Left ventricle myocardium inferior (tissue), 1 donor: ENCODE measurements at places on chromosomes 4 and X. TPM values are rescaled to one million over a fixed set of nuclear protein-coding genes. Genes with fewer than 3 reads are reported as not detected.

GYPE gene
- total RNA-seq = 0.16 TPM

MAGEB6B gene
- not detected for total RNA-seq

SASH3 gene
- 2.2 TPM for total RNA-seq

CLNK gene
- not detected for total RNA-seq

ZNF81 gene
- total RNA-seq = 5.8 TPM

ESX1 gene
- not detected for total RNA-seq

STARD8 gene
- total RNA-seq = 9.3 TPM

TNMD gene
- 0.22 TPM for total RNA-seq

KLHL5 gene
- total RNA-seq = 11.2 TPM

ZXDA gene
- total RNA-seq = 4.0 TPM

- H3K4me1 ChIP-seq = no peaks in the 10 kb centered on the region
- DNase-seq = no peak
- H3K4me3 ChIP-seq = no peak overlapping the region
- H3K36me3 ChIP-seq = no peaks in the 10 kb centered on the region
- H3K27ac ChIP-seq = no peak overlapping the region
Measured at GRCh38 chrX:27186671-27187070, 276.5 kb downstream of the PPP4R3C start.

DNA sequence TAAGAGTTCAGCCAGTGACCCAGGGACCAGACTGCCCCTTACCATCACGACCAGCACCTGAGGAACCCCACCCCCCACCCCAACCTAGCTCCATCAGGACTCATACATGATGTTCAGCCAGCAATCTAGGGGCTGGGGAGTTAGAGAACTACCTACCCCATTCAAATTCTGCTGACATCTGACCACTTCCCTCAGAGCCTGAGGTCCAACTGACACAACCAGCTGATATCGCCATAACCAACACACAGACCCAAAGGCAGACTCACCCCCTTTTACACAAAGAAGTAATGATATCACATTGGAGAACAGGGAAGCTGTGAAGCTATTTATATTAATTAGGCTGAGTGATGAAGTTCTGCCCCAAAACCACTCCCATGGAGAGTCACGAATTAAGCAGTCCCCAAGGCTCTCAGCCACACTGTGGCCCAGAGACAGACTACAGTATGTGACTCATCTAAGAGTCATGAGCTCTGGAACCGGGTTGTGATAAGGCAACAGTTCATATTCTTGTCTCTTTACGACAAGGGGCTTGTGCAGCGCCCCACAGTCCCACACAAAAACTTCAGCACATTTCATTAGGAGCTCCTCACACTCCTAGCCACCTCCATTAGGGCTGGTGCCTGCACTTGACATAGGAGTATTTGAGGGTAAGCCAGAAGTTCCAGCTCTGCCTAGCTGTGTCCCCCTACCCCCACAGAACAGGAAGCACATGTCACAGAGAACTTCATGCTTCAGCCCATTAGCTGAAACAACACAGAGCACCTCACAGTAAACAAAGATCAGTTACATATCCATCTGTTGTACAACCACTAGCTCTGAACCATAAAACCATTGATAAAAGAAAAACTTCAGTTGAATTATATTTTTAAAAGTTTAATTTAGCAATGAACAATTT, 184.7 kb upstream of the ZCCHC13 start:
- DNase-seq = no peak
- H3K27ac ChIP-seq = no peak overlapping the region
- no peak overlapping the region for H3K4me3 ChIP-seq
- peaks cover 23% of the 10 kb centered on the region for H3K36me3 ChIP-seq
- no peaks in the 10 kb centered on the region for H3K4me1 ChIP-seq

GRCh38 chr4:153241970-153242838, 38.0 kb downstream of the TRIM2 start:
- no peak overlapping the region for H3K4me3 ChIP-seq
- H3K27me3 ChIP-seq = no peaks in the 10 kb centered on the region
- peak overlapping the region; percentile 63 for H3K27ac ChIP-seq
- DNase-seq = no peak

DNA sequence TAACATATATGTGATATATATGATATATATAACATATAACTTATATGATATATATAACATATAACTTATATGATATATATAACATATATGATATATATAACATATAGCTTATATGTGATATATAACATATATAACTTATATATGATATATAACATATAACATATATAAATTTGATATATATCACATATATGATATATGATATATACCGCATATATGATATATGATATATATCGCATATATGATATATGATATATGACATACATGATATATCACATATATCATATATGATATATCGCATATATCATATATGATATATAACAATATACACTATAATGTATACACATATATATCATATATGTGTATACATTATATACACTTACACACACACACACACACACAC, 114.3 kb downstream of the ELOVL6 start:
- peaks cover 11% of the 10 kb centered on the region for H3K27me3 ChIP-seq
- H3K36me3 ChIP-seq = no peaks in the 10 kb centered on the region

DNA sequence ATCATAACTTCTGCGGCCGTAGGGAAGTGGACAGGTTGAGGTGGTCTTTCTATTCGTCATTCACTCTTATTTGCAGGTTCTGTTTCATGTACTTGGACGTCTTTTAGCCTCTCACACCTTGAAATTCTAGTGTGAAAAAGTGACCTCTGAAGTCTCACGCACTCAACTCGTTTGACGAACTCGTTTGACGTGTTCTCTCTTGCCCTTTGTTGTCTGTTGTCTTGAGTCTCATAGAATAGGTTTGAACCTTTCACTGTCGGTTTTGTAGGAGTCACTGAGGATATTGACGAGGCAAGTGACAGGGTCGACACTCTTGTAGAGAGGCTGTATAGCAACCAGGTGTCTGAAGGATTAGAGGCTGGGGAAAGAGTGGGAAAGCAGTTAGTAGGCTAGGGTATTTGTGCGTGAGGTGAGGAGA, 1.1 kb upstream of the PGRMC2 start:
- H3K36me3 ChIP-seq = no peaks in the 10 kb centered on the region
- H3K27me3 ChIP-seq = no peaks in the 10 kb centered on the region

GRCh38 chrX:153919281-153919680, 6.8 kb downstream of the ARHGAP4 start:
- H3K36me3 ChIP-seq = no peaks in the 10 kb centered on the region
- H3K4me3 ChIP-seq = no peak overlapping the region
- no peak for DNase-seq
- H3K4me1 ChIP-seq = peaks cover 33% of the 10 kb centered on the region
- no peak overlapping the region for H3K27ac ChIP-seq
- H3K27me3 ChIP-seq = no peaks in the 10 kb centered on the region

GRCh38 chr4:111136438-111136837, 513.6 kb upstream of the PITX2 start:
- no peak overlapping the region for H3K4me3 ChIP-seq
- H3K4me1 ChIP-seq = no peaks in the 10 kb centered on the region
- DNase-seq = no peak

GRCh38 chr4:26351685-26352084, 30.9 kb downstream of the RBPJ start:
- no peak overlapping the region for H3K4me3 ChIP-seq
- no peaks in the 10 kb centered on the region for H3K36me3 ChIP-seq
- H3K27ac ChIP-seq = no peak overlapping the region
- DNase-seq = no peak

GRCh38 chr4:174946246-174946645, 28.1 kb downstream of the ADAM29 start:
- H3K27me3 ChIP-seq = no peaks in the 10 kb centered on the region
- H3K4me1 ChIP-seq = no peaks in the 10 kb centered on the region
- H3K4me3 ChIP-seq = no peak overlapping the region
- H3K27ac ChIP-seq = no peak overlapping the region
- no peak for DNase-seq
- no peaks in the 10 kb centered on the region for H3K36me3 ChIP-seq

- H3K27ac ChIP-seq = no peak overlapping the region
- no peak overlapping the region for H3K4me3 ChIP-seq
- DNase-seq = no peak
- H3K27me3 ChIP-seq = no peaks in the 10 kb centered on the region
- H3K36me3 ChIP-seq = no peaks in the 10 kb centered on the region
Measured at GRCh38 chrX:135411893-135412292, 9.9 kb upstream of the SMIM10L2A start.

DNA sequence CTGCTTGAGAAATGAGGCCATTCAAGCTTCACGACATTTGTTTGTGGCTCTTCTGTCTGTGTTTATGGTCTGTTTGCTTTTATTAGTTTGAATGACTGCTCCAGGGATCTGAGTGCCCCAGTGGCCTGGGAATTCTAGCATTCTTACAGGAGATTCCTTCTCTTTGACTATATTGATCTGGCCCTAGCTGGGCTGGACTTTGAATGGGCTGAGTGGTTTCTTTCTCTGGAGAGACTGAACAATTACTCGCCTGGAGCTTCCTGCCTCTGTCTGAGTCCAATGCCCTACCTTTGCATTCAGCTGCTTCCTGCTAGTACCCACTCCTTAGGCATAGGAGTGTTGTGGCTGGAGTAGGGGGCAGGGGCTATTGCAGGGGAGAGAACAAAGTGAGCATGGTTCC, 51.2 kb upstream of the EDA start:
- DNase-seq = no peak
- no peak overlapping the region for H3K27ac ChIP-seq
- no peaks in the 10 kb centered on the region for H3K4me1 ChIP-seq

DNA sequence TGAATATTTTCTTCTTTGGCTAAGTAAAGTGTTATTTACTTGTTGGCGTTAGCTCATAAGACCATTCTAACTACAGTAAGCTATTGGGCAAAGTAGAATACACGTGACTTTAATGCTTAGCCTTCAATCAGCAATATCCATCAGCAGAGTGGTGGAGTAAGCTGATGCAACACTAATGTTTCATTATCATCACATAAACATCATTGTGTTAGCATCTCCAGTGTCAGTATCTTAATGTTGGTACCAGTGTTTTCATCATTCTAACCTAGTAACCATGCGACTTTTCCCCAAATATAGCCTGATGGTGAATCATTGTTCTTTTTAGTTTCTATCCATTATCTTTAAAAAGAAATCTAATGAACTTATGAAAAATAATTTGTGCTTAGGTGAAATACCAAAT, 48.5 kb downstream of the APOOL start:
- H3K27ac ChIP-seq = no peak overlapping the region
- no peak for DNase-seq
- no peaks in the 10 kb centered on the region for H3K27me3 ChIP-seq
- no peak overlapping the region for H3K4me3 ChIP-seq

GRCh38 chr4:1460967-1461868, 55.0 kb upstream of the NKX1-1 start:
- no peaks in the 10 kb centered on the region for H3K4me1 ChIP-seq
- H3K27ac ChIP-seq = no peak overlapping the region
- DNase-seq = no peak
- H3K27me3 ChIP-seq = peaks cover 95% of the 10 kb centered on the region
- no peaks in the 10 kb centered on the region for H3K36me3 ChIP-seq
- H3K4me3 ChIP-seq = no peak overlapping the region

- no peaks in the 10 kb centered on the region for H3K4me1 ChIP-seq
- H3K36me3 ChIP-seq = no peaks in the 10 kb centered on the region
- H3K27ac ChIP-seq = no peak overlapping the region
- DNase-seq = no peak
Measured at GRCh38 chrX:31522760-31523159, 450.9 kb upstream of the FTHL17 start.

- no peaks in the 10 kb centered on the region for H3K36me3 ChIP-seq
- H3K27me3 ChIP-seq = no peaks in the 10 kb centered on the region
- no peak for DNase-seq
- H3K4me1 ChIP-seq = no peaks in the 10 kb centered on the region
Measured at GRCh38 chrX:15873566-15873965, 19.0 kb upstream of the AP1S2 start.

- H3K27me3 ChIP-seq = no peaks in the 10 kb centered on the region
- no peak overlapping the region for H3K4me3 ChIP-seq
- no peak for DNase-seq
- H3K4me1 ChIP-seq = peaks cover 33% of the 10 kb centered on the region
- peak overlapping the region; percentile 28 for H3K27ac ChIP-seq
Measured at GRCh38 chr4:1960170-1960825, 48.5 kb downstream of the NELFA start.

DNA sequence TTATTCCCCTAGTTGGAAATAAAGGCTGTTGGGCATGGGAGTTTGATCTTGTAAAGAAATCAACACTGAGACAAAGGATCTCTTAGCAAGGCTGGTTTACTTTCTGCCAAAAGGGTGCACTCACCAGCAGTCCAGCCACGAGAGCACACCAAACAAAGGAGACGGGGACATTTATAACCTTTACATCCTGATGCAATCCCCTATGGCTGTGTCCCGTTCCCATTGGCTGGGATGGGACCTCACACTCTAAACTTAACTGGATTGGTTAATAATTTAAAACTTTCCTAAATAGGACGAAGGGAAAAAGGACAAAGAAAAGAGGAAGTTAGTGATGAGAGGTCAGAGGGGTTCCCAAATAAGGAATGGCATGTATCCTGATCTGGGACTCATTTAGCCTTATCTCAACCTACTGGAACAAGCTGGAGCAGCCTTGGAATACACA, 17.9 kb downstream of the METAP1 start:
- H3K27ac ChIP-seq = peak overlapping the region; percentile 86
- H3K27me3 ChIP-seq = no peaks in the 10 kb centered on the region
- H3K36me3 ChIP-seq = no peaks in the 10 kb centered on the region
- H3K4me1 ChIP-seq = peaks cover 26% of the 10 kb centered on the region
- no peak for DNase-seq
- H3K4me3 ChIP-seq = peak overlapping the region; percentile 54

DNA sequence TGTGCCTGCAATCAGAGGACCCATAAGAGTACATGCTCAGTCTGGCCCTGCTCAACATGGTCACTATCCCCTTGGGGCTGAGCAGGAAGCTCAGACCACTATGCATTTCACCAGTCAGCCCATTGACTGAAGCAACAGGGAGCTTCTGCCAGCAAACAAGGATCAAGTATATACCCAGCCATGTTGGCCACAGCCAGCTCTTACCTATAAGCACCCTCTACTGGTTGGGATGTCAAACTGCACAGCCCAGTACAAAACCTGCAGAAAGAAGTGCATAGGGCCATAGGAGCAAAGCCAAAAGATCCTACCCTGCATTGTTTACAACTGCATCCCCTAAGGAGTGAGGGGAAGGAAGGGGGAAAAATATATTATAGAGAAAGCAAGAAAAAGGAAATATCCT, 214.4 kb upstream of the CPEB2 start:
- H3K4me1 ChIP-seq = no peaks in the 10 kb centered on the region
- no peak for DNase-seq
- H3K36me3 ChIP-seq = no peaks in the 10 kb centered on the region

GRCh38 chr4:1998296-1998695, 10.5 kb downstream of the NELFA start:
- H3K27me3 ChIP-seq = no peaks in the 10 kb centered on the region
- H3K4me1 ChIP-seq = peaks cover under 1% of the 10 kb centered on the region
- H3K27ac ChIP-seq = no peak overlapping the region
- DNase-seq = no peak
- peaks cover 16% of the 10 kb centered on the region for H3K36me3 ChIP-seq
- H3K4me3 ChIP-seq = no peak overlapping the region

- H3K27me3 ChIP-seq = no peaks in the 10 kb centered on the region
- no peak overlapping the region for H3K4me3 ChIP-seq
- H3K4me1 ChIP-seq = peaks cover 3% of the 10 kb centered on the region
Measured at GRCh38 chrX:153378607-153379006, 22.5 kb downstream of the PNMA6E start.
